ENCODE measurements at places on chromosomes 5 and 9.

DNA sequence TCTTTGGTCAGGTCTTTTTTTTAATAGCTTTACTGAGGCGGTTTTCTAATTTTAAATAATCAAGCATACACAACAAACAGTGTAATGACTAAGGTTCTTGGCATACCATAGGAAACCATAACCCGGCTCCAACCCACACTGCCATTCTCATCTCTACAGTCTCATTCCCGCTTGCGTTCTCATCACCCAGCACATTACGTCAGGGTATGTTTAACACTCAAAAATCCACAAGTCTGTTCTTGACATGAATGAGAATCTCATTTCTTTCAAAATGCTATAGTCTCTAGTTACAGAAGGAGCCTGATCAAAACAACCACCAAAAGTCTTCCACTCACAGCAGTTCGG, 505 bp downstream of the C5orf34 start:
- DNase-seq: no peak

DNA sequence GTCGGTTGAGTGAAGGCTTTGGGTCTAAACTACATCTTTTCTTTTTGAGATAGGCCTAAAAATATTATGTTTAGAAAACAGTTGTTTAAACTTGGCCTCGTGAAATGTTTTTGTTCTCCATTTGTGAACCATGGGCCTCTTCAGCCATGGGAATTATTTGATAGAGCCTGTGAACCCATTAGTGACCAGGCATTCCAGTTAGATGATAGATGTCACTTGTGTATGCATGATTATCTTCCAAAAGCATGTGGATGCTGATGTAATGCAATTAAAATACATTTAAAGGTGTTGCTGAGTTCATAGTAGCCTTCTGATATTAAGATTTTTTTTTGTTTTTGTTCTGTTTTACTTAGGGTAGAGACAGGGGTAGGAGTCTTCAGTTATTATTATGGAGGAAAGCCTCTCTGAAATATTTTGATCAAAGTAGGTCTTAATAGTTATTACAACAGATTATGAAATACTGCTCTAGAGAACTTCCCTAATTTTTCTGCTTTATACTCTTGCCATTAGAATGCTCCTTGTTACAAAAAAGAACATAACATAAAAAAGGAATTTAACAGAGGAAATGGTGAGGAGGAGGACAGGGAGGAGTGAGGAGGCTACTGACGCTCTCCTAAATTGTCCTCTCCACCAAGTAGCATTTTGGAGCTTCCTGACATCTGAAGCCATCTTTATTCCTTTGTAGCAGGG, 32.9 kb downstream of the CPEB4 start:
- no peak for DNase-seq

GRCh38 chr5:179269781-179270543, 75.3 kb downstream of the ADAMTS2 start:
- no peak for DNase-seq

- DNase-seq: no peak
Measured at GRCh38 chr9:134242706-134243105, 78.3 kb upstream of the RNU6ATAC start.

DNA sequence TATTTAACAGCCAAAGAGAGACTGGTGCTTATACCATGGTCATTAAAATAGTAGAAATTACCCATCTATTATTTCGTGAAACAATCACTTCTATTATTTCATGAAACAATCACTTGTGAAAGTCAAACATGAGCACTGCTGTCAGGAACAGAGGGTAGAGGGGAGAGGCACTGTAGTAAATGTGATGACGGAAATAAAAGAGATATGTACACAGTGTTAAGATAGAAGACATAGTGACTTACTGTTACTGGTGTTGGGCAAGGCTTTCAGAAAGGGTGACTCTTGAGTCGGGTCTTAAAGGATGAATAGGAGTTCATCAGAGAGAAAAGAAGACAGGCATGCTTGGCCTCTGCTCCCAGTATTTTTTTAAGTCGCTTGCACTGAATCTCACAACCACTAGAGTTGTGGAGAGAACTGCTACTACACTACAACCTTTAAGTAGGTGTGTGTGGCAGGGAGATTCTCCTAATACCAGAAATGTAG, 162.6 kb upstream of the GNA14 start:
- no peak for DNase-seq

DNA sequence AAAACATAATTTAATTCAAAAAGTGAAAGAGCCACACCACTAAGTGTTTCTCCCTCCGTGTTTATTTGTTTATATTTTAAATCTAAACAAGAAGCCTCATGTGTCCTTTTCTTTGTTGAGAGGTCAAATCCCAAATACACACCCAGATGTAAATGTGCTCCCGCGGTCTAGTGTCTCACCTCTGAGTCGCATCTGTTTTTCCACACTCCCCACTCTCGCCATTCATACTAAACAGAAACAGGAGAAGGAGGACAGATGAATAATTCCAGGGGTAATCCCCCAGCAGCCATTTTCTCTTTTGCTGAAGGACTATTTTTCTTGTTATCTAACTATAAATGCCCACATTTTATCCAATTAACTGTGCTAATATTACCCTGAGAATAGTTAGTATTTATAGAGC, 361.6 kb upstream of the RIOK2 start:
- no peak for DNase-seq

DNA sequence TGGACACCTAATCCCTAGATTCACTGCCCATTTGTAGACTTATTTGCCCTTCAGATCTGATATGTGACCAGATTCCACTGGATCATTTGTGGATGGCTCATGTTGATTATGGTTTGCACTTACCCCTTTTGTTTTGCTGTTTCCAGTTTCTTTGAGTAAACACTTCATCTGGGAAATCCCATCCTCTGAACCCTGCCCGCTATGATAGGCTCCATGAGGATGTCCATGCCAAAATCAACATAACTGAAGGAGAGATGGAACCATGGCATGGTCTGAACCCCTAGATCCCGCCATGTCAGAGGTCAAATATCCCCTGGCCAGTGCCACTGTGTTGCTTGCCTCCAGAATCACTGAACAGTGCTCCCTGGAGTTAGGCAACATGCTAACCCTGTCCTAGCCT, 11.7 kb upstream of the FEM1C start:
- DNase-seq: no peak

GRCh38 chr5:72687288-72687687, 129.2 kb upstream of the TNPO1 start:
- DNase-seq: no peak

GRCh38 chr9:27310582-27310981, 13.6 kb upstream of the EQTN start:
- DNase-seq: no peak

DNA sequence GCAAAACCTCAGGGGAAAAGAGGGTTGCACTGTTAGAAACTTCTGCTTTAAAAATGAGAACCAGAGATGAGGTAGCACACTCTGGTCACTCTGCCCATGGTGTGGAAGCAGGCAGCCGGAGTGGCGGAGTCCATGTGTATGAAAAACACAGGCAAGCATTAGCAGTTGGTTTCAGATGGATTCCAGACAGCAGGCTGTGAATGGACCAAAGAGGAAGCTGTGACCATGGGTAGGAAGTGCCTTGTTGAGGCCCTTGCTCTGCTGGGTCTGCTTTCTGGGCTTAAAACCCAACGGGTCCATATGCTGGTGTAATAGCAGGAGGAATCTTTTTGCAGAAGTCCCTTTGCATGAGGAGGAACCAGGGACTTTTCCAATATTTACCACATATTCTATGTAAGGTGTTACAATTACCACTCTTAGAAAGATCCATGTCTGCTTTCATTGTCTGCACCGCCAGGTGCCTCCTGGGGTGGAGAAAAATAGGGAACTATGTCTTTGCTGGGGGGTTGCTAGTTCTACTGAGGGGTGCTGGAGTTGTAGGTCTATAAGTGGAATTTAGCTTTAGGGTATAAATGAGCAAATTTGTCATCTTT, 77.0 kb downstream of the ANKRD55 start:
- no peak for DNase-seq

- DNase-seq: no peak
Measured at GRCh38 chr9:124673063-124673462, 98.0 kb downstream of the NR6A1 start.

- DNase-seq: no peak
Measured at GRCh38 chr5:624118-624950, 12.2 kb downstream of the CEP72 start.

GRCh38 chr5:158410976-158411375, 552.0 kb upstream of the CLINT1 start:
- no peak for DNase-seq

DNA sequence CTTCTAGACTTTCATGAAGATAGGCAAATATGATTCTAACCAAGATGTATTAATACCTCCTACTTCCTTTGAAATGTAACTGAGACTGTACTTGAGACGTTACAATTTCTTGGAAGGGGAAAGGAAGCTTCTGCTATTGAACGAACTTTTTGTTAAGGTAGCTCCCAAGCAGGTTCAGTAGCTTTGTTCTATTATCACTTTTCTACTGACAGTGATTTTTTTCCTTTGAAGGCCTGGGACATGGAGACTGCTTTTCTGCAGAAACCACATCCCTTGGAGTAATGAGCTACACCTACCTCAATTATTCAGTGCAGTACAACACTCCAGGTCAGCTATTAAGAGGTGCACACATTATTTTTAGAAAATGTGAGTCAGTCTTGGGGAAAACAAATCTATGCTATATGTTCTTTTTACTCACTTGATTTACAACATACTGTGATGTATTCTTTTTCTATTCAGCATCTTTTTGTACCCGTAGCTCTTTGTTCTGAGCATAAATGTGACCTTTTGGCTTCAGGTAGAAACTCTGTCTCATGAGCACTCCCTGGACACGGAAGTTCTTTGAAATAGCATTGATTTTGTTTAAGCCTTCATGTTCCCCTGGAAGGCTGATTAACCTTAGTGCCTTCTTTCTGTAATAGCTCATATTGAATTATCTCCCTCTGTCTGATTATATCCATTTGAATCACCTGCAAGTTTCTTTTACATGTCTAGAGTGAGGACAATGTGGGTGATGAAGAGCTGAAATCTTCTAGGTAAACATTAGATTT, 56.5 kb upstream of the CDKN2B start:
- no peak for DNase-seq

DNA sequence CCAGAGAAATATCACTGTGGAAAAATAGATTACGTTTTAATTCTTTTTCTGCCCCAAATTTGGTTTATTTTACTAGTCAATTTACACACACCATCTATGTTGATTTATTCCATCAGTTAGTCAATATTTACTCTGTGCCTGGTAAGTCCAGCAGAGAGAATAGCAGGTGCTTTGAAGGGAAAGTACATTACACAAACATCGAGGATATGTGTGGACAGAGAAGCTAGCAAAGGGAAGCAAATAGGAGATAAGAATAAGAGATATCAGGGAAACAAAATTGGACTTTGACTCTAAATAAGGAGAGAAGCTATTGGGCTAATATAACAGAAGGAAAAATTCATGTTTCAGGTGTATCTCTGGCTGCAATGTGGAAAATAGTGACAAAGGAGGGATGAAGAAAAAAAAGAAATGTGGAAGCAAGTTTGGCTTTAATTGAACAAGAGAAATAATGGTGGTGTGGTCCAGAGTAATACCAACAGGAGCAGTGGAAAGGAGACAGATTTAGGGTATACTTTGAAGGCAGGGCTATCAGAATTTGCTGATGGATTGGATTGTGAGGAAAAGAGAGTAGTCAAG, 587.7 kb upstream of the CDH6 start:
- no peak for DNase-seq

Measured in T follicular helper cell (primary cell).